Bladder microvascular endothelial cell (primary cell): ENCODE measurements at places on chromosomes 12 and 14. TPM values are rescaled to one million over a fixed set of nuclear protein-coding genes. Genes with fewer than 3 reads are reported as not detected.

The PTHLH gene
- 0.25 TPM in 1 of 2 replicates, not detected in the other for total RNA-seq

The EGLN3 gene
- 1.1 and 1.4 TPM in 2 replicates for total RNA-seq

The SERPINA3 gene
- 0.16 and 0.19 TPM in 2 replicates for total RNA-seq

The POTEG gene
- not detected in 2 replicates for total RNA-seq

The ADCY6 gene
- total RNA-seq, result 24.1 and 66.6 TPM in 2 replicates
